ENCODE measurements at places on chromosomes 2 and 18.

DNA sequence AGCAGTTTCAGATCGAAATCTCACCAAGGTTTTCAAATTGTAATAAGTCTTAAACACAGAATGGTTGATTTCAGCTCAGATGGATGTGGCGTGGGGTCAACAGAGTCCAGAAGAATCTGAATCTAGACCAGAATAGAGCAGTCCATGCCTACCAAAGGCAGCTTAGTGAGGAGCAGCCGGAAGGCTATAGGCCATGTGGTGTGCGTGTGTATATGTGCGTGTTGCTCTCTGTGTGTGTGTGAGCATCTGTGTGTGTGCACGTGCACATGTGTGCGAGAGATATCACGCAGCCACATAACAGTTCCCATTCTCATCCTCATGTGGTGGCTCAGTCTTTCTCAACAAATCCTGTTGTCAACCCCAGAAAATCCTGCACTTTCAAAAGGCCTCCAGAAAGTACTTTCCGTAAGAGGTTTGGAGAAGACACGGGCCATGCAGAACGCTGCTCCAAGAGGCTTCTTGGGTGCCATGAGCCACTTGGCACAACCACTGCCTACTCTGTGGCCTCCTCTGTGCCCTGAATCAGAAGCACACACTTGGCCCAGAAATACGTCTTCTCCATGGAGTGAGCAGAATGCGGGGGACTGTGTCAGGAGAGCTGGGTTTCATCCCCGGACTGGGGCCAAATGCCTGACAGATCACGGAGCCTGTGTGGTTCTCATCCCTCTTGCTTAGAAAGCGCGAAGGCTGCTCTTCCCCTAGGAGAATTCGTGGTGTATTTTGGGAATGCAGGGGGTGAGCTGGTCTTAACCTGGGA lies 67.3 kb downstream of the ACKR3 start:
- no peak for DNase-seq
- H3K36me3 ChIP-seq: no peaks in the 10 kb centered on the region
- no peaks in the 10 kb centered on the region for H3K4me1 ChIP-seq
- H3K27me3 ChIP-seq: peaks cover 3% of the 10 kb centered on the region
- H3K4me3 ChIP-seq: no peak overlapping the region

- DNase-seq: no peak
- no peak overlapping the region for H3K4me3 ChIP-seq
- H3K4me1 ChIP-seq: no peaks in the 10 kb centered on the region
These were observed 153.8 kb upstream of the RASGRP3 start for GRCh38 chr2:33322612-33323011.

GRCh38 chr2:241649404-241649803 lies 11.9 kb downstream of the ATG4B start:
- H3K27me3 ChIP-seq: no peaks in the 10 kb centered on the region
- H3K36me3 ChIP-seq: no peaks in the 10 kb centered on the region
- no peak for DNase-seq
- no peaks in the 10 kb centered on the region for H3K4me1 ChIP-seq
- no peak overlapping the region for H3K4me3 ChIP-seq

- H3K36me3 ChIP-seq: no peaks in the 10 kb centered on the region
- H3K4me3 ChIP-seq: no peak overlapping the region
- no peak for DNase-seq
- no peaks in the 10 kb centered on the region for H3K4me1 ChIP-seq
These were observed 8.3 kb downstream of the KCNG2 start for GRCh38 chr18:79805926-79806487.

GRCh38 chr2:182499706-182500470 lies 73.1 kb upstream of the PDE1A start:
- no peak for DNase-seq
- no peaks in the 10 kb centered on the region for H3K36me3 ChIP-seq
- H3K4me1 ChIP-seq: no peaks in the 10 kb centered on the region

All from Panc1 (cell line).